ENCODE measurements at places on chromosomes 7 and 10. TPM values are rescaled to one million over a fixed set of nuclear protein-coding genes. Genes with fewer than 3 reads are reported as not detected.

DNA sequence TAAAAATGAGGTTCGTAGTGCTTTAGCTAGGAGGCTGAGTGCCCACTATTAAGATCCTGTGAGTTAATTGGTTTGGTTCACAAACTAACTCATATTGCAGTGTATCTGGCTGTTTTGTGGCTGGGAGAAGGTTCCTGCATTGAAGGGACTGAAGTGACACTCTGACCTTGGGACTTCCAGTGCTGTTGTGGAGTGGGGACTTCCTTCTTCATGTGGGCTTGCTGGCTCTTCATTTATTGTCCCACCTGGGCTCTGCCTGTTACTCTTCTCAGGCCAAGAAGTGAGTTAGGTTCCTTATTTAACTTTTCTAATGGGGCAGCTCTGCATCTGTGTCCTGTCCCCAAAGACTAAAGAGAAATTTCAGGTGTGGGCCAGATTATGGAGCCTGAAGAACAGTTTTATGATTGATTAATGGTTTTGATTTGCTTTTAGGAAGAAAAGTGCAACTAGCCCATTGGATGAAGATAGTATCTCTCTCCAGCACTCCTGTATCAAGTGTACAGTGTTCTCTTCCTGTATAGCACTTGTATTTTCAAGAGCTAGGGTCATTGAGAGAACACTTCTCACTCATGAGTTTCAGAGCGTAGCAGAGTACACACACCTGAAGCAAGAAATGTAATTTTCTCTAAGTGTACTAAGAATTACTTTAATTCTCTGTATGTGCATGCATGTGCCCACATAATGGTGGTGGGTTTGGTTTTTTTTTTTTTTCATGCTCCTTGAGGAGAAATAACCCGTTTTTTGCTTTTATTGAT, 54.8 kb downstream of the AUTS2 start:
- no peak for DNase-seq

DNA sequence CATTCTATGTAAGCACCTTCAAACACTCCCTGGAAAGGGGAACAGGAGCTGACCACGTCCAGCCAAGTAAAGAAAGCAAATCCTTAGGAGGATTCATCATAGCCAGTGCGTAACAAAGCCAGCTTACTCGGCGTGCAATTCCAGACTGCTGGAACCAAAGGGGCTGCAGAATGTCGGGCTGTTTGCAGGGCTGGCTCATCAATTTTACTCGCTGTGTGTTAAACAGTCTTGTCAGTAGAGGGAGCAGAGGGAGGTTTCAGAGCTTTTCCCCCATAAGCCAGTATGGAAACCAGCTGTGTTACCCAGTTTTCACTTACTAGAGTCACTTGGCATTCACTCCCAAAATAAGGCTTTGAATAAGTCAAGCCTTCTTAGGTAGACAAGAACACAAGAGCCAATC, 127.1 kb downstream of the KMT2E start:
- DNase-seq: no peak

DNA sequence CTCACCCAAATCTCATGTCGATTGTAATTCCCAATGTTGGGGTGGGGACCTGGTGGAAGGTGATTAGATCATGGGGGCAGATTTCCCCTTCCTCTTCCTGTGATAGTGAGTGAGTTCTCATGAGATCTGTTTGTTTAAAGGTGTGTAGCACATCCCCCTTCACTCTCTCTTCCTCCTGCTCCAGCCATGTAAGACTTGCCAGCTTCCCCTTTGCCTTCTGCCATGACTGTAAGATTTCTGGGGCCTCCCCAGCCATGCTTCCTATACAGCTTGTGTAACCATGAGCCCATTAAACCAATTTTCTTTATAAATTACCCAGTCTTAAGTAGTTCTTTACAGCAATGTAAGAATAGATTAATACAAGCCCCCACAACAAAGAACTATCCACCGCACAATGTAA, 109.9 kb upstream of the JAZF1 start:
- DNase-seq: no peak

DNA sequence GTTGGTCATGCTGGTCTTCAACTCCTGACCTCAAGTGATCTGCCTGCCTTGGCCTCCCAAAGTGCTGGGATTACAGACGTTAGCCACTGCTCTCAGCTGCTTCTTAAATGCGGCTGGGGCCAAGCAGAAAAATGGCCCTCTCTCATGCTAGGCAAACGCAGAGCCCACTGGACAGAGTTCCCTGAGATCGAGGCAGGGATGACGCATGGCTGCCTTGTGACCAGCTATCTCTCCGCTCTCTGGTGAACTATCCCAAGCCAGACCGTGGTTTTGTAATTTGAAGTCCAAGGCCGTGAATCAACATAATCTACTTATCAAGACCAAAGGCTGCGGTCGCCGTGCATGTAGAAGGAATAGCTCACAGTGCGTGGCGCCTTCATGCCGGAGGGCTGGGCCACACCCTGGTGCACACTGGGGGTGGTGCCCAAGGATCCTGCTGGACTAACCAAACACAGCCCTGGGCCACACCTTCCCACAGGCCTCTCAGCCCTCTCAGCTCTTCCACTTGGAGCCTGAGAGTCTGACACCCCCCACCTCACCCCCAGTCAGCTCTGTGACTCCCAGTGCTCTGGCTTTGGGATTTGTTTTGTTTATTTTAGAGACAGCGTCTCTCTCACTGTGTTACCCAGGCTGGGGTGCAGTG, 88.1 kb upstream of the CUX1 start:
- no peak for DNase-seq

GRCh38 chr7:97007583-97007861, 2.2 kb downstream of the DLX6 start:
- DNase-seq: no peak

GRCh38 chr7:128035712-128036111, 4.5 kb upstream of the LRRC4 start:
- DNase-seq: no peak

GRCh38 chr10:129046065-129046681, 420.9 kb upstream of the MGMT start:
- peak; percentile 53 for DNase-seq

GRCh38 chr7:131688738-131689661, 132.6 kb upstream of the PODXL start:
- peak; percentile 48 for DNase-seq

- no peak for DNase-seq
These were observed 105.3 kb downstream of the SKAP2 start for GRCh38 chr7:26759108-26759507.

DNA sequence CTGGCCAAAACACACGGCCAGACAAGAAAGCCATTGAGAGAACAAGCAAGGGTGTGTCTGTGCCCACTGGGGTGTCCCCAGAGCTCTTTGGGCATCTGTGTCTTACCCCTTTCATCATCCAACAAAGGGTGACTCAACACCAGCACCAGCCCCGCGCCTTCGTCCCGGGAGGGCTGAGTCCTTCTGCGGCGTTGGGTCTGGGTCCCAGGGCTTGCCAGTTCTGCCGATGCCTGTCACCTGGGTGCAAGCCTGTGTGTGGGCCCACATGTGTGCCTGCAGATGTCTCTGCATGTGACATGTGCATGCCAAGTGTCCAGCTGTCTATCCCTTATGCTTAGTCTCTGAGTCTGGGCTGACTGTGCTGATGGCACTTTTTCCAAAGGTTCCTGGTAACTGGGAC, 24.4 kb upstream of the ELN start:
- DNase-seq: no peak

- no peak for DNase-seq
These were observed 408.0 kb downstream of the RPS24 start for GRCh38 chr10:78441694-78442093.

DNA sequence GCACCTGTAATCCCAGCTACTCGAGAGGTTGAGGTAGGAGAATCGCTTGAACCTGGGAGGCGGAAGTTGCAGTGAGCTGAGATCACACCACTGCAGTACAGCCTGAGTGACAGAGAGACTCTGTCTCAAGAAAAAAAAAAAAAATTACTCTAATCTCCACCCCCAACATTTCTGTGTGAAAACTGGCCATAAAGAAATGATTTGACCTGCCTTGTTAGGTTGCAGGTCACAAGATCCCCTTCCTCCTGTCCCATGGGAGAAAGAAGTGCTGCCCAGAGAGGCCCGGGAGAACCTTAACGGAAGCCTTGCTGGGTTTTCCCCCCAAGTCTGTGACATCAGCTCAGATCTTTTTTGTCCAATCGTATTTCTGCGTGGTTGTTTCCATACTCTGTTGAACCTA, 8.7 kb upstream of the CALHM1 start:
- DNase-seq: no peak

- DNase-seq: no peak
These were observed 20.0 kb downstream of the KCP start for GRCh38 chr7:128890306-128891109.

DNA sequence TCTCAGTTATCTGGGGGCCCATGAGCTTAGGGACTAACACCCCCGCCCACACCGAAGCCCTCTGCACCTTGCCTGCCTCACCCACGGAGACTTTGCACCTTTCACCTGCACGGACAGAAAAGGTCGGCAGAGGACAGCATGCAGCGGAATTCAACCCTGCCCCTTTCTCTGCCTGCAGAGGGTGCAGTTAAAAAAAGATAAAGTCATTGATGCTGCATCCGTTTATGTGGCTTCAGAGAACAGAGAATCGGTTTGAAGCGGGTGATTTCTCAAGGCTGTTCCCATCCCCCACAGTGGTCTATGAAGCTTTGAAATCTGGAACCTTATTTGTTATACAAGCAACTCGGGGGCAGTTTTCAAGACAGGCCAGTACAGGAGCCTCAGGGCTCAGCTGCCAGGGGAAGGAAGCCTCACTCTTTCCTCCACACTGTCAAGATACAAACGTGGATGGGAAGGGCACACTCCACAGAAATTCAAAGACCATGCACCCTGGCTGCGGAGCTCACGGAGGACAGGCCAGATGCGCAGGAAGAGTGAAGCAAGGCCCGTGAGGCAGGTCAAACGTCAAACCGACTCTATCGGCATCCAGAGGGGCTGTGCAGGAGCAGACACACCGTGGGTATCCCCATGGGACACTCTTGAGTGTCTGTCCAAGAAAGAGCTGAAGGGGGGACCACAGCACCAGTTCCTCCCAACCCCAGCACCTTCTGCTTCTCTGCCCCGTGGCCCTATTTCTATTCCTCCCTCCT, 66.3 kb downstream of the INSIG1 start:
- DNase-seq: no peak

GRCh38 chr7:44445986-44446671, 44.3 kb downstream of the NUDCD3 start:
- DNase-seq: no peak

OIT3 gene
- polyA plus RNA-seq: 4.5 TPM

CCDC3 gene
- polyA plus RNA-seq: 13.5 TPM

UBE2D1 gene
- 35.7 TPM for polyA plus RNA-seq

IQUB gene
- polyA plus RNA-seq: 7.3 TPM

TMEM130 gene
- polyA plus RNA-seq: 4.8 TPM

Measured in renal cortex interstitium (tissue), 15 donors.